ENCODE measurements at places on chromosomes 11 and 22.

- DNase-seq = no peak
Observed at GRCh38 chr22:20039683-20040325, 18.9 kb downstream of the TANGO2 start.

- no peak for DNase-seq
Observed at GRCh38 chr22:40035351-40035750, 40.6 kb downstream of the FAM83F start.

DNA sequence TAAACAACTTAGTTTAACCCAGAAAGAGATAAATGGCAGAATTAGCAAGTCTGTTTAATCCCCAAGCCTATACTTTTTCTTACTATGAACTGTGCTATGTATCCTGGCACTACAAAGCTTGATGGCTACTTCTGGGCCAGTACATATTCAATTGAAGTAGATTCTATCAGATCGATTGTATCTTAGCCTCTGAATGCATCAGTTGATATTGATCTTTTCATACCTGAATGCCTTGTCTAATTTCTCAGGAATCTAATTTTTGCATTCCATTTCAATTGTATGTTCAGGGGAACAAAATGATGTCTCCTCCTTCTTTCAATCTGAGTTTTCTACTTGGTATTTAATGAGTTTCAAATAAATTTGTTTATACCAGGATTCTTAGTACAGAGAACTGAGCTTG lies 1137.9 kb downstream of the LRRC4C start:
- DNase-seq = no peak

- DNase-seq = no peak
Observed at GRCh38 chr22:41876675-41877074, 38.2 kb downstream of the SHISA8 start.

- peak; percentile 61 for DNase-seq
Observed at GRCh38 chr11:113113801-113114704, 152.8 kb downstream of the NCAM1 start.

GRCh38 chr11:95584589-95584988 lies 205.0 kb downstream of the FAM76B start:
- DNase-seq = no peak

DNA sequence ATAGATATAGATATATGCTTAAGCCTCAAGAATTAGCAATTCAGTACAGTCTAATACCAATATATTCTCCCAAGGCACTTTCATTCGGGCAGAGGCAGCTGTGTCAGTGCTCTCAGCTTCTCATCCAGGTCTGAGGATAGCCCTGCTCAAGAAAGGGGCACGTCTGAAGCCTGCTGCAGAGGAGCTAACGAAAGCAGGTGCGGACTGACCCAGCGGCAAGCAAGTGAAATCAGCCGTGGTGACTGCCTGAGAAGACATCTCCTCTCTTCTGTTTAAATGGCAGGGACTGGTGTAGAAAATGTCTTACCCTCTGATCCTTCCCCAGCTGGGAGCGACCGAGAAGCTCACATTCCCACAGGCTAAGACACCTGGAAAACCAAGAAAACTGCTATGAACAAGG lies 468.6 kb downstream of the BRD1 start:
- DNase-seq = no peak

- no peak for DNase-seq
Observed at GRCh38 chr22:19517919-19518611, 6.1 kb downstream of the CLDN5 start.

DNA sequence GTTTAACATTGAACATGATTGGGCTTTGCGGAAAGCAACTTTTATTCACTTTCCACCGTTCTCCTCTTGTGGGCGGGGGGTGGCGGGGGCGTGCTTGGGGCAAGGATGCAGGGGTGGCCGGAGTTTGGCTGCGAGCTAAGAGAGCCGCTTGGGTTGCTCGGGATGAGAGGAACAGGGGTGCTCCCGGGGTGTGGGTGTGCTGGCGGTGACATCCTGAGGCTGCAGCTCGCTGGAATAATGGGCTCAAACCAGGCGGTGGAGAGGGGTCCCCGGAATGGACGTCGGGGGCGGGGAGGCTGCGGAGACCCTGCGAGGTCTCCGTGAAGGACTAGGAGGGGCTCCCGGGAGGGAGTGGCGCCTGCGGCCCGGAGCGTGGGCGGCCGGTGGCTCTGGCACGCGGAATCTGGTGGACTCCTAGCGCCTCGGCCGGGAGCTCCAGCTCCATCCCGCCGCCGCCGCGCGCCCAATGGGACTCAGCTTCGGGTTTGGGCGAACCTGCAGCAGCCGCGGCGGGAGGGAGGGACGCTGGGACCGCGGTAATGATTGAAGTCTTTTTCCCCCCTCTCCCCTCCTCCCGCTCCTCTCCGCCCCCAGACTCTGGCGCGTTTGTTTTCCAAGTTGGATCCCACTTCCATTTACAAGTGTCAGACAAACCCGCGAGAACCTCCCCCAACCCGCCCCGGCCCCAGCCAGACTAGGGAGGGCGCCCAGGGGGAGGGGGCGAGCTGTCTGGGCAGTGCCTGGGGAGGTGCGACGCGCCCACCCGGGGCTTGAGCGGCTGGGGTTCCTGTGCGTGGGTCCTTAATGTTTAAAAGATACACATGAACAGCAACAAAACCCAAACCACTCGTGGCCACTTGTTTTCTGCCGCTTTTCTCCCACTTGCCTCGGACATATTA lies 2.0 kb downstream of the FAT3 start:
- DNase-seq = no peak

DNA sequence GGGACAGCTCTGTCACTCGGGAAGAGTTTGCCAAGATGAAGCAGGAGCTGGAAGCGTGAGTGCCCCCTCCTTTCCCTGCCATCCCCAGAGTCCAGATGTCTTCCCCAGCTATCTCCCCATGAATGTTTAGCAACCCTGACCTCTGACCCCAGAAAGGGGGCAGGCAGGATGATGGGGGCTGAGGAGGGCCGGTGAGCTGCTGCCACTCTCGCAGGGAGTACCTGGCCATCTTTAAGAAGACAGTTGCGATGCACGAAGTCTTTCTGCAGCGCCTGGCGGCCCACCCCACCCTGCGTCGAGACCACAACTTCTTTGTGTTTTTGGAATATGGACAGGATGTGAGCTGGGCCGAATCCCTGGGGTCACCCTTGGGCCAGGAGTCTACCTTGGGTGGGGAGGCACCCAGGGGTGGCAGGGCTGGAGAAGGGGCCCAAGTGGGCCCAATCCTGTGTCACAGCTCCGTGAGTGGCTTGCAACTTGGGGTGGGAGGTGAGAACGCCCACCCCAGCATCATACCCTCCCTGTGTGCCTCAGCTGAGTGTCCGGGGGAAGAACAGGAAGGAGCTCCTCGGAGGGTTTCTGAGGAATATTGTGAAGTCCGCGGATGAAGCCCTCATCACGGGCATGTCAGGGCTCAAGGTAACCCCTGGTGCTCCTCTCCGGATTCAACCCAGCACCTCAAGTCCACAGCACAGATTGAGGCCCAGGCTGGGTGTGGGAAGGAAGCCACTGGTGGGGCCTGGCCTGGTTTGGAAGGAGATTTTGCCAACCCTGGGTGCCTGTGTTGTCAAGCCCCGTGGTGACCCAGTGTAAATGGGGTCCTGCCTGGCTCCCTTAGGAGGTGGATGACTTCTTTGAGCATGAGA lies 7.5 kb downstream of the CFL1 start:
- DNase-seq = no peak

DNA sequence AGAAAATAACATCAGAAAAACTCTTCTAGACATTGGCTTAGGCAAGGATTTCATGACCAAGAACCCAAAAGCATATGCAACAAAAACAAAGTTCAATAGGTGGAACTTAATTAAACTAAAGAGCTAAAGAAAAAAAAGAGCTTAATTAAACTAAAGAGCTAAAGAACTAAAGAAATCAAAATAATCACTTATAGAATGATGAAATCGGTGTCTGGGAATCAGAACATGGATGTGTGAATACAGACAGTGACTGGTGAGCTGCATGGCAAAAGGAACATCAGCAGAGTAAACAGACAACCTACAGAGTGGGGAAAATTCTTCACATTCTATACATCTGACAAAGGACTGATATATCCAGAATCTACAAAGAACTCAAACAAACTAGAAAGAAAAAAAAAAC lies 41.4 kb downstream of the ZNF280B start:
- no peak for DNase-seq

- no peak for DNase-seq
Observed at GRCh38 chr11:47380078-47380477, 1.7 kb upstream of the SPI1 start.

GRCh38 chr22:19663821-19664355 lies 50.4 kb upstream of the SEPTIN5 start:
- peak; percentile 74 for DNase-seq

DNA sequence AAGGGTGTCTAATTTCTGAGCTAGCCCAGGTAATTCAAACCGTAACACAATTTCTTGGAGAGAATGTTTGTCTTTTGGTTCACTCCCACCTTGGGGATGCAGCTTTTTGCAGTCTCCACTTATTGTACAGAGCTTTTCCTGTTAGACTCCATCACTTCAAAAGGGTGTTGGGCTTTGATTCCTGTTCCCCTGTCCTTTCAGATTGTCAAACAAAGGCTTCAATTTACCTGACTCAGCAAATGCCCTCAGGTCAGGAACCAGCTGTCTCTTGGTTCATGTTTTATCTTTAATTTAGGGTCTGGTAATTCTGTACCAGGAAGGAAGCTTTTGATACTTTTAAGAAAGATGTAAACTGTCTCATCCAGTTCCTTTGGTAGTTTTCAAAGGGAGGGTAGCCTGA lies 880.6 kb downstream of the NTM start:
- no peak for DNase-seq

DNA sequence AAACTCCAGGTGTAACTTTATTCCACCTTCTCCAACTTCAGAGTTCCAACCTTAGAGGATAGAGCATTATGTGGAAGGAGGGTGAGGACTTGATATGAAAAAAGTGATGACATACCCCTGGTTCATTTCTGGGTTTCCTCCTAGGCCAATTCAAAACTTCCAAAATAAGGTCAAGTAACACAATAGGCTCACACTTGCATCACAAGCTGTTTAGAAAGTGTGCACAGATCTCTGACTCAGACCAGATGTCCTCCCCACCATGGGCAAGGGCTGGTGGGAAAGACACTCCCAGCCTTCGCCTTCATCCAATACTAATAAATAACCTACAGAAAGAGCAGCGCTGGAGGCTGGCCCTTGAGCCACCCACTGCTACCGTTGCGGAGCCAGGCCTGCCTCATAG lies 5.8 kb upstream of the BUD13 start:
- DNase-seq = no peak

DNA sequence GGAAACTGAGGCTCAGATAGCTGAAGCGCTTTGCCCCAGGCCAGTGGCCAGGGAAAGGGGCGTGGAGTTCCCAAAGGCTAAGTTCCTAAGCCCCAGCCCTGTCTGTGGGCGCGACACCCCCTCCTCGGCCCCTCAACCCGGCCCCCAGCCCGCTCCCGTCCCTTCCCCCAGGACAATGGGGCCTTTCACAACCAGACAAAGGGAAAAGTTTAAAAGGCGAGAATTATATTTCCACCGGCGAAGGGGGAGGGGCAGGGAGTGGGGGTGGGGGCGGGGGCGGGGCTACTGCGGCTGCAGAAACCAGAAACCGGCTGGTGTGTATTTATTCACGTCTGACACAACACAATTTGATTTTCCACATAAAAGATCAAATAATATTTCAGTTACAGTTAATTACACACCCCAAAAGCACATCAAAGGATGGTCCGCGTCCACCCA lies 192.1 kb downstream of the MN1 start:
- DNase-seq = no peak

- no peak for DNase-seq
Observed at GRCh38 chr11:2804701-2805387, 80.7 kb downstream of the CDKN1C start.

- no peak for DNase-seq
Observed at GRCh38 chr11:131219646-131220045, 150.8 kb upstream of the NTM start.

DNA sequence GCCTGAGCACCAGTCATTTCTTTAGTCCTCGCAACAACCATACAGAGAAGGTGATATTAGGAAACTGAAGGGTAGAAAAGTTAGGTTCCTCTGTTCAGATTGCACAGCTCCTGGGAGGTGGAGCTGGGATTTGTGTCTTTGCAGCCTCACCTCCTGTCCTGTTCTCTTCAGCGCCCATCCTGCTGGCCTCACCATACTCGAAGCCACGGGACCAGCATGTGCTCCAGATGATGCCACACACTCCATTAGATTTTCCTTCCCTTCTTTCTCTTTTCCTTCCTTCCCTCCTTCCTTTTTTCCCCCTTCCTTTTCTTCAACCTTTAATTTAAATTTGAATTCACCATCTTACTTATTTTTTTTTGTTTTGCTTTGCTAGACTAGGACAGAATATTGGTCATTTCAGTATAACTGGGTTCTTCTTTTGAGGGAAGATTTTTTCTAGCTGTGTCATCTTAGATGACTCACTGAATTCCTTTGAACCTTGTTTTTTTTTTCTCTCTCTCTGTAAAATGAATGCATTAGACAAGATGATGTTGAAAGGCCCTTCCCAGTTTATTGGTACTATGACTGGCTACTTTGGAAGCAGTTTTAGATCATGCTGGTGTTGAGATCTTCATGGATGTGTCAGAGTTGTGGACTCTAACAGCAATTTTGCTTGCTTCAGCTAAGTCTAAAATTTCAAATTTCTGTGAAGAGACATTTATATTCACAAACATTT lies 662.5 kb upstream of the TENM4 start:
- peak; percentile 75 for DNase-seq

DNA sequence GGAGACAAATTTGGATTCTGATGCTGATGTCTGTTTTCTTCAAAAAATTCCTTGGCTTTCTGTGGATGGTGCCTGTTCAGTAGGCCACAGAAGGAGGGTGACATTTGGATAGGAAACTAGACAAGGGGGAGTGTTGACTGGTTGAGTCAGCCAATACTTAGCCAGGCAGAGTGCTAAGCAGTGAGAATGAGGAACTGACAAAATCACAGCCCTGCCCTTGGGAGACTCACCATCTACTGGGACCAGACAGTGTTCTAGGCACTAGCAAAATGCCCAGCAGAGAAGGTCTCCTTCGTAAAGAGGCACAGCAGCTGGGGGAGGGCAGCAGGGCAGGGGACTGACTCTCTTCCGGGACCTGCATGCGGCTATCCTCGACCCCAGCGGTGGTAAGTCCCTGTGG lies 190.2 kb downstream of the DSCAML1 start:
- DNase-seq = no peak

- peak; percentile 51 for DNase-seq
Observed at GRCh38 chr11:117045196-117045595, 53.0 kb downstream of the SIK3 start.

DNA sequence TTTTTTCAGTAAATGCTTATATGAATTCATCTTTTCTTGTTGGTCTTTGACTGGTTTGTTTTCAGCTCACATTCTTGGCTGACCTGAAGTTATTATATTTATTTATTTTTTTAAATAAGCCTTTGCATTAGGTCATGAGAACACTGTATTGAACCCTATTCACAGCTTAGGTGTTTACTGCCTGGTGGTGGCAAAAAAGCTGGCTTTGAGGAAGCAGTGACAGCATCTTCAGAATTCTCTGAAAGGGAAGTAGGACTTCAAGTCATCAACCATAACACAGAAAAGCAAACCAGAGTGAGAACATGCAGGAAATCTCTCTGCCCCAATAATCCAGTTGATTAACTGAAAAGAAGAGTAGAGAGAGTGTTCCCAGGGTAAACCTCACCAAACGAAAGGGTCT lies 30.3 kb upstream of the MMP13 start:
- DNase-seq = no peak

DNA sequence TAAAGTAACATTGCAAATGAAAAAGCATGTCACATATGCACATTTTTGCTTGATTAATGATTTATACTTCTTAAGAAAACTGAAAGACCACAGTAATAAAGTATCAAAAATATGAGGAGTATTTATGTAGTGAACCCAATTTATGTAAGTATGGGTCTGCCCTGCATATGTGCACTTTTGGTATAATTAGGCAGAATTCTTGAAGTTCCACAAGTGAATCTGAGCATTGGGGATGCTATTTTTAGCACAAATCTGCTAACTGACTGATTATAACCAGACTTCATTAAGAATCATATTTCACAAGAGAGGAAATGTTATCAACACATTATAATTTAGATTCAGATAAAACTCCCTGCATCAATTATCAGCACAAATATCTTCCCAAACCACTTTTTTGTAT lies 407.1 kb upstream of the LRRC4C start:
- no peak for DNase-seq
